IPS DF 6.9 (cell line): ENCODE measurements at places on chromosomes 1 and 21.

DNA sequence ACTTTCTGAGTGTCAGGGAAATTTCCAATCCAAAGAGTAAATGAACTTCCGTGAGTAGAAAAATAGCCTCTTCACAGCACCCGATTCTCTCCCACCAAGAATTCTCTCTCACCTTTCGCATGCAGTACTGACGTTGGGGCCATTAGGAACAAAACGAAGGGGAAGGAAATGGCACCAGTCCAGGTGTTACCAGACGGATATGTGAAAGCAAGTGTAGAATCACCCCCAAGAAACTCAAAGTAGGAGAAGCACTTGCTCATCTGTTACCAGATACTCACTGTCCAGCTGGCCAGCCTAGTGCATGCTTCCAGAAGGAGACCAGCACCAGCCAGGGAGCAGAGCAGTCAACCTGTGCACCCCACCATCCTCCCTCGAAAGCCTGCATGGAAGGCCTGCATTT lies 55.1 kb downstream of the ITPKB start:
- no peak for DNase-seq

DNA sequence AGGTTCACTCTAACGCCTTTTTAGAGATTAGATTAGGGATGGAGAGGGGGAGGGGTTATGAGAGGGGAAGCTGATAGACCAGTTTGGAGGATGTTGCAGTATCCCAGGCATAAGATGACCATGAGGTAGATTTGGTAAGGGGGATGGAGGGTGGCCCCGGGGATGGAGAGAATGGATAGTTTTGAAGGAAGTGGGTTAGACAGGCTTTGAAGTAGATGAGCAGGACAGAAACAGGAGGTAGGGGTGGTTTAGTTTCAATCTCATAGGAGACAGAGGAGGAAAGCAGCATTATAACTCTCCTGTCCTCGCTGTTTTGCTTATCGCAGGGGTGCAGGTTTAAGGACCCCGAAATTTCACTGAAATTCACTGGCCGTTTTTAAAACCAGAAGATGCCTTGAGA lies 11.8 kb downstream of the UBIAD1 start:
- DNase-seq: no peak

GRCh38 chr1:202656951-202657646 lies 53.2 kb downstream of the SYT2 start:
- peak; percentile 72 for DNase-seq

DNA sequence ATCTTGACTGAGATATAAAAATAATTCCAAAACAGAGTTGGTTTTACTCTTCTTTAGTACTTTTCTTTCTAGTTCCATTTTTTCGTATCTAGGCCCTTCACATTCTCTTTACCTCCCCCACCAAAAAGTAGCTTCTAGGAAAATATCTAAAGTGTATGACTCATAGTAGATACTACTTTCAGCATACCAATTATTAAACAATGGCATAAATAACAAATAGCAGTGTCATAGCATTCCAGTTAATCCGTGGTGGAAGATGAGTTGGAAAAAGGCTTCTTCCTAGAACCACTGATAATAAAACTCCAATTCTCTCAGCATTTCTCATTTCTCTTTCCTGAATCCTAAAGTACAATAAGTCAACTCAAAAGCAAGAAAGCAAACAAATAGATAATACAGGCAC lies 859.0 kb upstream of the B3GALT2 start:
- DNase-seq: no peak

DNA sequence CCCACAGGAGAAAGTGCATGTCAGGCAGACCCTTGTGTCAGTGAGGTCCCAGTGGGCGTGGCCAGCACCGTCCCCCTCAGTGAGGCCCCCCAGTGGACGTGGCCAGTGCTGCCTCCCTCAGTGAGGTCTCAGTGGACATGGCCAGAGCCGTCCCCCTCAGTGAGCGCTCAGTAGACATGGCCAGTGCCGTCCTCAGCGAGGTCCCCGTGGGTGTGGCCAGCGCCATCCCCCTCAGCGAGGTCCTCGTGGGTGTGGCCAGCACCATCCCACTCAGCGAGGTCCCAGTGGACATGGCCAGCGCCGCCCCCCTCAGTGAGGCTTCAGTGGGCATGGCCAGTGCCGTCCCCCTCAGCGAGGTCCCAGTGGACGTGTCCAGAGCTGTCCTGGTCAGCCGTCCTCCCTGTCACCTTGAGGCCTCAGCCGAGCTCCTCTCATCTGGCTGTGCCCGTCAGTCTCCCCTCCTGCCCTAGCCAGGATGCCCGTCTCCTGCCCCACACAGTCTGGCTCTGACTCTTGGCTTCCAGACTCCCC lies 35.5 kb downstream of the PDE9A start:
- no peak for DNase-seq
